ENCODE measurements at places on chromosomes 1 and 21.
A peak's percentile ranks its signal among the peaks of the same experiment; 100 is the strongest.

DNA sequence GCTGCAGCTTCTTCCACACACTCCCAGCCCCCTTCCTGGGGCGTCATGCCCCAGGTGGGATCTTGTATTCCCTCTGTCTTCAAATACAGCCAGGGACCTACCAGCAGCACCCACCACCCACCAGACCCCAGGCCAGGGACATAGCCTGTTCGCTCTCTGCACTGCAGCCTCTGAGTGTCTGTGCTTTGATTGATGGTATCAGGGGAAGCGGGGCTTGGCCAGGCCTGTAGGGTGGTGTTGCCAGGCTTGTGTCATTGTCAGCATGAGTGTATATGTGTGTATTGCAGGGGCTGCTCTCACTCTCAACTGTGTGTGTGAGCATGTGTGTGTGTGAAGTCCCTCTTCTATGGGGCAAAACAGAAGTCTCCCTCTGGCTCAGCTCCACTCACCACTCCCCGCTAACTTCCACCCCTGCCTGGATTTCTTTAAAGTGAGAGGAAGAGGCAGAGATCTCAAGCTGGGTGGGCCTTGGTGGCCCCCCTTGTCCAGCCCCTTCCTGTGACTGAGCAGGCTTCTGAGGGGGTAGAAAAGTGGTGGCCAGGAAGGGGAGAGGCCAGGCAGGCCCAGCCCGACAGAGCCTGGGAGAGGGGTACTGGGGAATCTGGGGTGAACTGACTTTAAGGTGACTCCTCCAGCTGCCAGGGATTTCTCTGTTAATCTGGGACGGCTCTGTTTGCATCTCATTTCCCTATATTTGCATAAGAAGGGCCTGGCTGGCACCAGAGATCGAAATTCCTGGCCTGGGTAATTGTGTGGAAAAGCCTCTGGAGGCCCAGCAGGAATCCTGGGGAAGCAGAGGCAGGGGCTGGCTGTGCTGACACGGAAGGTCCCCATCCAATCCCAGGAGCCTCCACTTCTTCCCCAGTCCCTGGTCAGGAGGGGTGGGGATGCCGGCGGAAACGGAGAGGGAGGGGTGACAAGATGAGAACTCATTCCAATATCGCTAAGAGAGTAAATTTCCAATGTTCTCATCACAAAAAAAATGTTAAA is 18.6 kb upstream of the ADGRB2 start:
- no peak for DNase-seq

GRCh38 chr1:219359126-219359525 is 185.4 kb downstream of the LYPLAL1 start:
- no peak for DNase-seq

GRCh38 chr1:119141020-119141424 is 569 bp upstream of the WARS2 start:
- DNase-seq, result no peak

DNA sequence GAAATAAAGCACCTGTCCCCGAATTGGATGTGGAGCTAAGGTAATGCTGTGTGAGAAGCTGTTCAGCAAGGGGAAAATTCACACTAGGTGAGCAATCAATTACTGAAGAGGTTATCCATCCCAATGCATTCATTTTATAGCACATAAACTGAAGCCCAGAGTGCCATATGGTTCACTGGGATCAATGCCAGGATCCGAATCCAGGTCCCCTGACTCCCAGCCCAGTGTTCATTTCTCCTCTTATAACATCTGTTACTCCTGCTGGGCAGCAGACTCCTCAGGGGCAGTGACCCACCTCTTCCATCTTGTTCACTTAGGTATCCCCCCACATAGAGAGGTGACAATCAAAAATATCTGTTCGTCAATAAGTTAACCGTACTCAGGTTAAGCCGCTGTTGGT is 13.2 kb upstream of the SEC16B start:
- DNase-seq, result no peak

- DNase-seq, result no peak
Measured at GRCh38 chr1:233868461-233868860, 36.0 kb upstream of the SLC35F3 start.

DNA sequence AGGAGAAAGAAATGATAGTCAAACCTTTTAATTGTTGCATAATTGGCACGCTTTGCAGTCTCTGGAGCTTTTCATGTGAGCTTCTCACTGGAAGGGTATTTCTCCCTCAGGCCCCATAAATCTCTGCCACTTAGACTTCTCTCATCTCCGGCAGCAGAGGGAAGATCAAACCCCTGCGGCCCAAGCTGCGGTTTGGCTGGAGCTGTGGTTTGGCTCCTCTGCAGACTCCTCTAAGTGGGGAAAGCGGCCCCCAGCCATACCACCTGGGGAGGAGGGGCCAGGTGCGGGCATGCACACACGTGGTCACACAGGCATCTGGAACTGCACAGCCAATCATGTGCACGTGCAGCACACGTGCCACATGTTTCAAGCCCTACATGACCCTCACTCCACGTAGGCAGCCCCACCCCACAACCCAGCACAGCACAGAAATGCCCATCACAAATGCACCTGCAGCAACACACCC is 58.3 kb downstream of the UBE2T start:
- no peak for DNase-seq

DNA sequence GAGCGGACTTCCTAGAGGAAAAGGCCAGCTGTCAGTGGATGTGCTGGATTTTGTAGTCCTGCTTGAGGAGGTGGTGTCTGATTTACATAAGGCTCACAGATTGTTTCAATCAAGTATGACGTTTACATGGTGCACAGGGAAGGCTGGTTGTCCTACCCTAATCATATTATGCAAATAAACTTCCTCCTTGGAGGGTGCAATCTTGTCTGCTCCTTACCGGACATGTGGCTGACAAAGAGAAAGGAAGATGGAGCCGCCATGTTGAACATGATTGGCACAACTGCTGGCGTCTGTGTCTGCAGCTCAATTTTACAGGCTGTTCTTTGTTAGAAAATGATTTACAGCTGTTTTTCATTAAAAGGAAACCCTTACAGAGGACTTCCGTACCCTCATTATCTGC is 1656.1 kb downstream of the KCNT2 start:
- no peak for DNase-seq

DNA sequence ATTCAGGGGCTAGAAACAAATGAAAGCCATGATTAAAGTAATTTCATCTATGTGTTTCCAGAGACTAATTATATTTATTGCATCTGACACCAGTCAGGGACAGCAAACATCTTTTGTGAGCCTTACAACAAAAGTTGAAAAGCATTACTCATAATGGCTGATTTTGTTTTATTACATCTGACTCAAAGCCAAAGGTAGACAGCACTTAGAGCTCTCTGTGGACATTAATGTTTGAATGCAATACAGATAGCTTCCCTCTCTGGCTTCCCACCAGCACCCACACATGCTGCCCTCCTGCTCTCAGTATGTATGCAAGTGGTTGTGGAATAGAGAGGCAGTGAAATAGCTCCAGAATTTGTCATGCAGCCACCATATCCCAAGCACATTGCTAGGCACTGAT is 198.7 kb downstream of the SETD4 start:
- no peak for DNase-seq

DNA sequence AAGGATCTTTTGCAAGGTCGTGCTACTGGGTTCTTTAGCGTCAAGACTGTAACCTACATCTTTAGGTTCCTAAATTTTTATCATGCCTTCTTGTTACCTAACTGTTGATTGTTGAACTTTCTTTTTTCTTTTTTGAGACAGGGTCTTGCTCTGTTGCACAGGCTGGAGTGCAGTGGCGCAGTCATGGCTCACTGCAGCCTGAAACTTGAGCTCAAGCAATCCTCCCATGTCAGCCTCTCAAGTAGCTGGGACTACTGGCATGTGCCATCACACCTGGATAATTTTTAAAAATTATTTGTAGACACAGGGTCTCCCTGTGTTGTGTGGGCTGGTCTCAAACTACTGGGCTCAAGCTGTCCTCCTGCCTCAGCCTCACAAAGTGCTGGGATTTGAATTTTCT is 52.9 kb downstream of the NFIA start:
- DNase-seq, result no peak

DNA sequence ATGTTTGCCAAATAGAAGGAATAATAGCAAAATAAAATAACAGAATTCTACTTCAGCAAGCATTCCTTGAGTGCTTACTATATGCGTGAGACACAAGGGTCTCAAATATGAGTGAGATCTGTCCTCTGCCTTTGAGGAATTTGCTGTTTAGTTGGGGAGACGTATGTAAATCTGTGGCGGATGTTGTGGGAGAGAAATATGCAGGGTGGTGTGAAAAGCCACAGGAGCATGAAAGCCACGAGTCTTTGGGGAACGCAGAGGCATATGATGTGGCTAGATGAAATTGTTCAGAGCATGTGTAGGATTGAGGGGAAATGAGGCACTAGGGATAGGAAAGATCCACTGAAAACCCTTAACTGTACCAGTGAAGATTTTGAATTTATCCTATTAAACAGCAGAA is 244.4 kb downstream of the PBX1 start:
- no peak for DNase-seq

- DNase-seq, result no peak
Measured at GRCh38 chr1:231478019-231478785, 50.3 kb upstream of the TSNAX start.

- DNase-seq, result no peak
Measured at GRCh38 chr1:186812570-186812969, 16.2 kb upstream of the PLA2G4A start.

- no peak for DNase-seq
Measured at GRCh38 chr1:204509186-204509635, 7.0 kb upstream of the MDM4 start.

- no peak for DNase-seq
Measured at GRCh38 chr1:231021540-231022031, 18.5 kb downstream of the FAM89A start.

DNA sequence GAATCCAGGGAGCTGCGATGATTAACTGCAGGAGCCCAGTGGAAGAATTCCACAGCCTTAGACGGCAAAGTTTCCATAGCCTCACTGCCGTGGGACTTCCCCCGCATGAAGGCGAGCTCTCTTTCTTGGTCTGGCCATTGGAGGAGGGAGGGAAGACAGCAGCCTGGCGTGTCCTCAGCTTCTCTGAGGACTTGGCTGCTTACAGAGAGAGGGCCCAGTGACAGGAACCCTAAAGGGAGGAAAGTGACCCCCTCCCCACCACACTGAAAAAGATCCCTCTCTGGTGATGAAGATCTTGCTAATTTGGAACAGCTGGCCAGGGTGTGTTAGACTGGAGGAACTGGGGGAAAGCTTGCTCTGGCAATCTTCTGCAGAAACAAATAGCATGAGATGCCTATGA is 41.0 kb downstream of the ATP2B4 start:
- no peak for DNase-seq

GRCh38 chr1:201538612-201539551 is at the start of gene NAV1:
NAV1 (plus strand) TSS chr1:201539127; CDS start chr1:201622885, 83,758 bp downstream.
- DNase-seq, result peak; percentile 43

Measured in GM20000 (cell line).